ENCODE measurements at places on chromosomes 1 and 21.

- DNase-seq = no peak
Measured at GRCh38 chr21:16125274-16125673, 395.5 kb downstream of the USP25 start.

- no peak for DNase-seq
Measured at GRCh38 chr21:42369821-42370220, 3.5 kb upstream of the TFF1 start.

DNA sequence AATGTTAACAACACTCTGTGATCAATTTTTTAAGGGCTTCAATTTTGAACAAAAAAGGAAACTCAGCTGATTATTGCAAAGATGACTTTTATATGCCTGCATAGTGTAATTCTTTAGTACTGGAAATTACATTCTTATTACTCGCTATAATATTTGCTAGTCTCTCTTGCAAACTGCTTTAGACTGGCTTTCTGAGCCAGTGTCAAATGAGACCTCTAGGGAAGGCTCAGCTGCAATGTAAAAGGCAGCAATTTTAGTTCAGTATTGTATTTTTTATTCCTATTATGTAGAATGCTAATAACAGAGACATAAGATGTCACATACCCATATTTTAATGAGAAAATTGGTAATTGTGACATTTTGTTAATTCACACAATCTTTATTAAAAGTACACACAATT lies 338.1 kb upstream of the LYPLAL1 start:
- DNase-seq = no peak

DNA sequence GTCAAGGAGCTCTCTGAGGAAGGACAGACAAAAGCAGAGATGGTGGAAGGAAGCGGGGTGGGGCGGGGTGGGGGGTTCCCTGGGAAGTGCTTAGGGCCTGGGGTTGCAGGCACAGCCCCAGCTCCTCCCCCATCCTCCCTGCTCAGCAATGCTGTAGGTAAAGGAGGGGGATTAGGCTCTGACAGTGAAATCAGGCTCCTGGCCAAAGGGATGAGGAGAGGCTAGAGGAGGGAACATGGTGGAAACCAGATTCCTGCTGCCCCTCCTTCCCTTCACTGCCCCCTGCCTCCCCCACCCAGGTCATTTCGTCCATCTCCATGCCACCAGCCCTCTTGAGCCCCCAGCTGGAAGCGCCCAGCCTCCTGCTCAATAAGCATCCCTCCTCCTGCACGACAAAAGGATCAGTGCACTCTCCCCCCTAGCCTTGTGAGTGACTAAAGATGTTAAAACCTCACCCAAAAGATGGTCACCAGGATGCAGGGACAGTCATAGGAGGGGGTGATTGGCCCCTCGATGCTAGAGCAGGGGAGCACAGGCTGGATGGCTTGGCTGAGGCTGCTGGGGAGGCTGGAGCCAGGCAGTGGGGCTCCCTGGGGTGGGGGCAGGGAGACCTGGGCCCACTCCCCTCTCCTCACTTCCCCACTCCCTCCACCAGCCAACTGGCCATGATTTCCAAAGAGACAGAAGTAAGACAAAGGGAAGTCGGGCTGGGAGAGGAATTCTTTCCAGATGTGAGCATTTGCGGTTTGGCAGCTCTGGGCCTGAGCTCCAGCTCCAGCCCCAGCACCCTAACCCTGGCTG lies 2.2 kb upstream of the CRABP2 start:
- DNase-seq = no peak

DNA sequence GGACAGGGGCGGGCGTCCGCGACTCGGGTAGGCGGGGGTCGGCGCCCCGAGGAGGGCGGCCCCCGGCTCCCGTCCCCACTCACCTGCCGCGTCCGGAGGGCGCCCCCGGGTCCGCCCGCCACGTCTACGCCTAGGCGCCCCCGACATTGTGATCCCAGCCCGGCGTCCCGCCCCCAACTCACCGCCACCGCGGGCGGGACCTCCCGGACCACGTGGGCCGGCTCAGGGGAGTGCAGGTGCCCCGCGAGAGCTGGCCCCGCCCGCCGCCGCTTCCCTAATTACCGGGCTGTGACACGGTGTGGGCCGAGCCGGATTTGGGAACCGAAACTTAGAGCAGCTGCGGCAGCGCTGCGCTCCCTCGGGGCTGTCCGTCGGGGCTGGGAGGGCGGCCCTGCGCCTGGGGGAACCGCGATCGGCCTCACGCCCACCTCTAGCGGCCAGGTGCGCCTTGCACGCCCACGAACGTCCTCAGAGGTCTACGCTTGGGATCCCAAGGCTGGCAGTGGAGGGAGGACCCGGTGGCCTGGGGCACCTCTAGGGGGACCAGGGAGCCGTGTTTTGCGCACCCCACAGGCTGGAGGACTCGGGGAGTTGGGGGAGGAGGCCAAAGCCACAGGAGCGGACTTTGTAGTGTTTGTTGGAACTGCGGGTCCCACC lies 521 bp upstream of the NADK start:
- DNase-seq = peak; percentile 71

GRCh38 chr1:160025314-160025713 lies 6.5 kb downstream of the PIGM start:
- DNase-seq = no peak

DNA sequence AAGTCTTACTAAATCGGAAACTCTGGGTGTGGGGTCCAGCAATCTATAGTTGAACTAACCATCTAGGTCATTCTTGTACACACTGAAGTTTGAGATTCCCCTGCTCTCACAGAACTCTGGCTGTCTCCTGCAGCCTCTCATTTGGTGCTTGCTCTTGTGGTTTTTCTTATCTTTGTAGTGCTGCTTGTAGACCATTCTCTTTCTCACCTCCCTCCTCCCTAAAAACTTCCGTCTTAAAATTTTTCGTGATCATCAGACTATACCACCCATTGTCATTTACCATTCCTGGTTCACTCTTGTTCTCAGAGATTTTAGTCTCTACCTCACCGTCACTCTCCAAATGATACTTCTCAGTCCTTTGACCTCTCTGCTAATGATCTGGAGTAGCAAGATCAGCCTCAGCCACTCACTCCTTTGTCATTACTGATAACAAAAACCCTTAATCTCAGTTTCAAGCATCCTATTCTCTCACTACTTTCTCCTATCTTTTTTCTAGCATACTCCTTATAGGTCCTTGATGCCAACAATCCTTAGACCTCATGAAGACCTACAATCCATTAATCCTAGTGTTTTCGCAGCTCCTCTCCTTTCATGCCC lies 13.0 kb upstream of the EPHX4 start:
- no peak for DNase-seq

GRCh38 chr1:92859400-92860039 lies 27.7 kb downstream of the RPL5 start:
- no peak for DNase-seq

DNA sequence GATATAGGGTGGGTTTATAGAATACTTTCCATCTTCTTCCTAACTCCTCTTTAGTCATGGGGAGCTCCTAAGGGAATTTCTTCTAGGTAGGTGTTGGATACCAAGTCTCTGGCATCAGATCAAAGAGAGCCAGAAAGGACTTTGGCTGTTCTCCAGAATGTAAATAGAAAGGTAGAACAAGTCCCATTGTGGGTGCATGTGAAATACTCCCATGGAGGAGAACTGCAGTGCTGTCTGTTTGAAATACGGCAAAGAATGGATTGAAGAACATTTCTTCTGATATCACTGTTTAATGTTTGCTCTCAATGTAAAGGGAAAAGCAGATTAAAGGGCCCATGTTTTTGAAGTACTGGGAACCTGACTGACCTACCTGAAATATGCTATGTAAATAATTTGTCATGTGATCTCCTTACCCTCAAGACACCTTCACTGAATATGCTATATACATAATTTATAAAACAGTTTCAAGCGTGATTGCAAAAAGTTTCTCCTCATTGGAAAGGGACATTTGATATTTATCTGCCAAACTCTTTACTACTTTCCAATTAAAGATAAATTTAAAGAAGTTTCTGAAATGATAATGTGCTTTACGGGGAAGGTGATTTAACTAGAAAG lies 65.9 kb downstream of the LAMC1 start:
- no peak for DNase-seq

- no peak for DNase-seq
Measured at GRCh38 chr21:19590044-19590443, 1186.5 kb upstream of the TMPRSS15 start.

DNA sequence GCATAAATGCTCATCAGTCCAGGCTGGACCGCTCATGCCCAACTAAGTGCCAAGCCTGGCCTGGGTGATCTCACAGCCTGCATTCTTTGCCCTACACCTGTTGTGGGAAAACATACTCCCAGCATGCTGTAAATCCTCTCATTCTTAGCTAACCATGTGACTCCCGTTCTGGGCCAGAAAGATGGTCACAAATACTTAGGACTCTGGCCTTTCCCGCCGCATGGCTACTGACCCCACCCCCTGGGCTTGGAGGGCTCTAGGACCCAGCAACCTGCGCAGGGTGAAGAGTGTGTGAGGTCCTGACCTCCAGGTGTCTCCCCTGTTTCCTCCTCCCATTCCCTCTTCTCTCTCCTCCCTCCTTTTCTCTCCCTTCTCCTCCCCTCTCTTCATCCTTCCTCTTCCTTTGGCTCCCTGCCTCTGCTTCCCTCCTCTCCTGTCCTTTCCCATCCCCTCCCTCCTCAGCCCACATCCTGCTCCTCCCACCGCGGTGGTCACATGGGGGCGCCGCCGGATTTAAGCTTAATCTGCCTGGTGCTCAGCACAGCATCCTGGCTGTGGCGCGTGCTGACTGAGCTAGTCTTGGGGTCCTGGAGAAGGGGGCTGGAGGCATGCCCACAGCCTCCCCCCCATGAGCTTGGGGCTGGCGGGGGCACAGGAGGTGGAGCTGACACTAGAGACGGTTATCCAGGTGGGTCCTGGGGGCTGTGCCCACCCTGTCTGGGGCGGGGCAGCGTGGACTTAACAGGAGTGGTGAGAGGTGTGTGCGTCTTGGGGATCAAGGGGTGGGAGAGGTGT lies at the start of gene CROCC:
Gene CROCC, plus strand, starts transcription at position 541 of the 795 bp plus-strand sequence. Its CDS starts 88 bp downstream, at position 629.
- DNase-seq = peak; percentile 42

- DNase-seq = no peak
Measured at GRCh38 chr1:94855307-94855700, 35.1 kb downstream of the SLC44A3 start.

DNA sequence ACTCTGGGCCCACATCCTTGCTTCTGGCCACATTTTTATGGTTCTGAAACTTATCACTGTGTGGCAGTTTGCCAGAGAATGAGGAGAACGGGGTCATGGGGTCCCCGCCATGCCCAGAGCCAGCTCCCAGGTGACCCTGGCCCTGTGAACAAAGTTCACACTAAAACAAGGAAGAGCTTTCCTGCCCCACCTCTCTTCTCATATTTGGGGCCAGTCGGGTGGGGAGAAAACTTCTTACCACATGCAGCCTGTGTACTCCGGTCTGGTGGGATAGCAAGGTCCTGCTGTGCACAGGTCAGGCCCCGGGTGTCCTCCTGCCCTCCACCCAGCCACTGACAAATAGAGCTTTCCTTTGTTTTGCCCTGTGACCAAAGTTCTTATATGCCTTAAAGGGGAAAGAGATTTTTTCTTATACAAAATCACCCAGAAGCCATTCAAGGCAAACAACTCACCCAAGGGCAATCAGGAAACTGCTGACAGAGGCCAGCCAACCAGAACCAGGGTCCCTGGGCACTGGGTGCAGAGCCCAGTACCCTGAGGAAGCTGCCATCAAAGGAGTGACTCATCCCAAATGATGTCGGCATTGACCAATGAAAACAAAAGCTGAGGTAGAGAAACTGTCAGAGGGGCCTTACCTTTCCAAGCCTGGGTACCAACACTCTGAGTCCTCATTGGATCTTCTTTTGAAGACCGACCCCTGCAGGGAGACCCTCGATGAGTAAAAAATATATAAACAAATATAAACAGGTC lies 53.6 kb downstream of the OLIG1 start:
- DNase-seq = no peak

DNA sequence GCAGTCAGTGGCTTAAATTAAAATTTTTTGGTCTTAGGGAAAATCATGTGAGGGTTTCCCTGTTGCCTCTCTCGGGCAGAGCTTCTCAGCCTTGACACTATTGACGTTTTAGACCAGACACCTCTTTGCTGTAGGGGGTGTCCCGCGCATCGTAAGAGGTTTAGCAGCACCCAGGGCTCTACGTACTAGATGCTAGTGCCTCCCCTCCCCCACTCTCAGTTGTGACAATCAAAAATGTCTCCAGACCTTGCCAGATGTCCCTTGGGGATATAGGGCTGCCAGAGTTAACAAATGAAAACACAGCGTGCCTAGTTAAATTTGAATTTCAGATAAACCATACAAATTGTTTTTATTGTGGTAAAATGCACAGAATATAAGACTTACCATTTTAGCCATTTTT lies 293.3 kb downstream of the DISC1 start:
- no peak for DNase-seq

DNA sequence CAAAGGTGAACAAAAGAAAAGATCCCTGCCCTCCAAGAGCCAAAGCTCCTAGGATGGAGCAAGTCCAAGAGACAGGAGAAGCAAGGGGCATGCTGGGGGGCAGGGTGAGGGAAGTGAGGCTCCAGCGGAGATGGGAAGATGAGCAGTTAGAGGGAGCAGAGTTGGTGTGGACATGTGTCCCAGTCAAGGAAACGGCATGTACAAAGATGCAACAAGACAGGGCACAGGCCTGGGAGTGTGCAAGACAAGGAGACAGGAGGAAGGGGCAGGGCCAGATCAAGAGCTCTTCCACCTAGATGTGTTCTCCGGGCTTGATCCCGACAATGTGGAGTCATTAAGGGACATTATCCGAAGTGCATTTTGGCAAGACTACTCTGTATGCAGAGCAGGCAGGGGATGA lies 82.1 kb downstream of the CAPZB start:
- no peak for DNase-seq

DNA sequence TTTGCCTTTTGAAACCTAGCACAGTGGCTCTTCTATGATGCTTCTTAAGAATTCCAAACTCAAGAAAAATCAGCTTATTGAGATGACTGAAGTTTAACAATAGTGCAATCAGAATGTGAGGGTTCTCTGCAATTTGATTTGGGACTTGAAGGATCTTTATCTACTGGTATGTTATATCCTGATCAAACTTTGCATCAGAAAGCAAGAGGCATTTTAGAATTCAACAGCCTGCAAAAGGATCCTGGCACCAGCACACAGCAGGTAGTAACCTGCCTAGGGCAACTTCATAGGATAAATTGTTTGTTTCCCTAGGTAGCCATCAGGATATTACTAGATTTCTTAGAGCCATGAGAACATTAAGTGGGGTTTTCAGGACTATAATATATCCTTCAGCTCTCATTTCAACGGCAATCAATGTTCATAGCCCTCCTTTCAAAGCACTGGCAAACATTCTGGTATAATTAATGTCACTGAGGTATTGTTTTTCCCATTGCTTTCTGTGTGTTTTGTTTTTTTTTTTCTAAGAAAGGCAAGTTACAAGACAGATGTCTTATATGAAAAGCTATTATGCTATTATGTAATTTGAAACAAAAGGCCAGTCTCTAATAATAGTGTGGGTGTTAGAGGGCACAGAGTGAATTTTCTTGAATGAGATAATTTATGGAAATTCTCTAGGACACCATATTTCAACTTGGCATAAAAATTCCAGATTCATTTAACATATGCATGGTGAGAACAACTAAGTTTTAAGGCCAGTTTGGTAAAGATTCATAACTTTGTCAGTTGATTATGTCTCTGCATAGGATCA lies 34.5 kb downstream of the NTNG1 start:
- DNase-seq = no peak

- DNase-seq = no peak
Measured at GRCh38 chr1:91173346-91173890, 151.6 kb upstream of the ZNF644 start.

- DNase-seq = no peak
Measured at GRCh38 chr1:116231752-116232151, 120.6 kb downstream of the MAB21L3 start.

Data from naive thymus-derived CD8-positive, alpha-beta T cell (primary cell).